ENCODE measurements at places on chromosomes 6 and 20.

DNA sequence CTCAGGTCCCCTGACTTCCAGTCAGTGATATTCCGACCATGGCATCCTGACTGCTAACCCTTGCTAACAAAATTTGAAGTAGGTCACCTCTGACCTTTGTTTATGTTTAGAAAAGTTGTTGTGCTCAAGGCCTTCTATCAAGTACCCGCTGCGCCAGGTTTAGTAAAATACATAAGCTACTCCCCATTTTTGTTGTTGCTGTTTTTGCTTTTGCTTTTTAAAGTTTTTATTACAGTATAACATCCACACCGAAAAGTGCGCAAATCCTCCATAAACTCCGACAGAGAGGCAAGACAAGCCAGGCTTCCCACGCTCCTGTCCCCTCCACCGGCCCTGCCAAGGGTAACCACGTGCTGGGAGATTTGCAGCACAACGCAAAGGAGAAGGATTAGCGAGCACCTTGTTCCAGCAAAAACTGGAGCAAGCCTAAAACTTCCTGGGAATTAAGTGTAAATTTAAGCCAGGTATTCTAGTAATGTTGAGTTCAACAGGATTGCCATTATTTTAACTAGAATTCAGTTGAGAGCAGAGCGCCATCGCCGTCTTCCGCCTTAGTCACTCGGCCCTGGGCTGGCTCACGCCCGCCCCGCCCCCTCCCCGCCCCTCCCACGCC, 17.8 kb upstream of the HMGN4 start:
- peak; percentile 51 for ATAC-seq
- no peaks in the 10 kb centered on the region for H3K36me3 ChIP-seq
- H3K4me3 ChIP-seq = peak overlapping the region; percentile 67

GRCh38 chr6:33161354-33162331, 30.6 kb downstream of the COL11A2 start:
- no peaks in the 10 kb centered on the region for H3K27me3 ChIP-seq
- H3K36me3 ChIP-seq = no peaks in the 10 kb centered on the region

GRCh38 chr6:157724138-157724820, 98.8 kb upstream of the SNX9 start:
- H3K27me3 ChIP-seq = no peaks in the 10 kb centered on the region
- no peak overlapping the region for H3K27ac ChIP-seq
- no peaks in the 10 kb centered on the region for H3K4me1 ChIP-seq
- ATAC-seq = no peak
- H3K36me3 ChIP-seq = no peaks in the 10 kb centered on the region

DNA sequence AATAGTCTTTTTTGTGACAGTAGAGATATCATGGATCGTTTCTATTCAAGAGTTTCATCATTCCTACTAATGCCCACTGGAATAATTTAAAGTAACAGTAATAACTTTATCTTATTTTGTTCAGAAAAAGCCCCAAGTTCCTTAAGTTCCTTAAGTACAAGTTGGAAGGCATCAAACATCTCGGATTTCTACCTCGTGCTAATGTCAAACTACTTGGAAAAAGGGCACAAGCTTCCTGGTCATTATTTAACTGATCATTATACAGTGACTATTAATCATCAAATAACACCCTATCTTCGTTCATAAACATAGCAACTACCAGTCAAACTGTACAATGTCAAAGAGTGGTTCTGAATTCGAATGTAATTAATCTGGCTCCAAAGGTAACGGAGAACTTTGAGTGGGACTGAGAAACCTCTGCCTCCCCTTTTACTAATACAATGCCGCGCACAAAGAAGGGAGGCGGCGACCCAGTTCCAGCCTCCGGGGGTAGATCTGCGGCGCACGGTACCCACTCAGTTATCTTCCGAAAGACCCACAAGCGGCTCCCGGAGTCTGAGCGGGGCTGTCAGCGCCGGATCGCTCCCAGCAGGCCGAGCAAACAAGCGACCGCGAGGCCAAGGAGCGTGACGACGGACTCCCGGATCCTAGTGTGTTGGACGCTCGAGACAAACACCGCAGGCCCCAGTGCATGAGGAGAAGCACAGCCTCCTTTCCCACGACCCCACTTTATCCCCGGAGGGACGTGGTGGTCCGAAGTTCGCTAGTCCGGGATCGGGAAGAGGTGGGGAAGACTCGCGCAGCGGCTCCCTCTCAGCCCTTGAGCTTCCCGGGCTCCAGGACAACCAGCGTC, 716 bp downstream of the SHPRH start:
- H3K4me1 ChIP-seq = peaks cover 18% of the 10 kb centered on the region
- peak overlapping the region; percentile 62 for H3K4me3 ChIP-seq
- peak; percentile 29 for ATAC-seq
- H3K27me3 ChIP-seq = no peaks in the 10 kb centered on the region
- no peaks in the 10 kb centered on the region for H3K36me3 ChIP-seq

GRCh38 chr6:33217246-33217645, 8.9 kb downstream of the RING1 start:
- H3K36me3 ChIP-seq = no peaks in the 10 kb centered on the region
- H3K4me3 ChIP-seq = no peak overlapping the region
- no peak overlapping the region for H3K27ac ChIP-seq
- no peak for ATAC-seq

GRCh38 chr6:170027647-170028043, 263.2 kb downstream of the DLL1 start:
- no peaks in the 10 kb centered on the region for H3K4me1 ChIP-seq
- H3K4me3 ChIP-seq = no peak overlapping the region
- no peak for ATAC-seq
- no peaks in the 10 kb centered on the region for H3K36me3 ChIP-seq
- peaks cover 13% of the 10 kb centered on the region for H3K27me3 ChIP-seq
- H3K27ac ChIP-seq = no peak overlapping the region

- H3K4me1 ChIP-seq = no peaks in the 10 kb centered on the region
- no peak overlapping the region for H3K27ac ChIP-seq
- ATAC-seq = no peak
- no peaks in the 10 kb centered on the region for H3K27me3 ChIP-seq
- no peaks in the 10 kb centered on the region for H3K36me3 ChIP-seq
Observed at GRCh38 chr6:45196121-45196520, 132.0 kb upstream of the RUNX2 start.

- no peaks in the 10 kb centered on the region for H3K4me1 ChIP-seq
- no peak overlapping the region for H3K27ac ChIP-seq
- H3K4me3 ChIP-seq = no peak overlapping the region
- H3K27me3 ChIP-seq = peaks cover 4% of the 10 kb centered on the region
- ATAC-seq = no peak
- no peaks in the 10 kb centered on the region for H3K36me3 ChIP-seq
Observed at GRCh38 chr6:25042536-25042935, 106.8 kb upstream of the RIPOR2 start.

GRCh38 chr20:32680544-32681174, 6.9 kb upstream of the C20orf203 start:
- H3K36me3 ChIP-seq = no peaks in the 10 kb centered on the region
- ATAC-seq = no peak
- no peak overlapping the region for H3K4me3 ChIP-seq

- no peaks in the 10 kb centered on the region for H3K36me3 ChIP-seq
- H3K27me3 ChIP-seq = no peaks in the 10 kb centered on the region
- ATAC-seq = no peak
- H3K4me1 ChIP-seq = peaks cover 73% of the 10 kb centered on the region
- H3K4me3 ChIP-seq = no peak overlapping the region
Observed at GRCh38 chr6:13446381-13446780, 41.0 kb downstream of the GFOD1 start.

GRCh38 chr6:122223251-122223650, 176.2 kb upstream of the HSF2 start:
- no peak overlapping the region for H3K27ac ChIP-seq
- H3K4me3 ChIP-seq = no peak overlapping the region
- H3K36me3 ChIP-seq = no peaks in the 10 kb centered on the region
- H3K27me3 ChIP-seq = no peaks in the 10 kb centered on the region

DNA sequence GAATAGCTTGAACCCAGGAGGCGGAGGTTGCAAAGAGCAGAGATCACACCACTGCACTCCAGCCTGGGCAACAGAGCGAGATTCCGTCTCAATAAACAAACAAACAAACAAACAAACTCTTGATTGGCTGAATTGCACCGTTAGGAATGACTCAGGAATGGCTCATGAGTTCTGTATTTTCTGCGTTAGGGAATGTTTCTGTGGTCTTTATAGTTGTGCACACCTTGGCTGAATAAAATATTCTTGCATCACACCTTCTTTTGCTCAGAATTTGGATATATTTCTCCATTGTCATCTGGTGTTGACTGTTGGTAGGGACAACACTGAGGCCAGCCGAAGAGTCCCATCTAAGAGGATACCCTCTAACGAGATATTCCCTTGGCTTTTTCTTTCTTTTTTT, 19.6 kb upstream of the PI16 start:
- H3K4me1 ChIP-seq = peaks cover 5% of the 10 kb centered on the region
- H3K27ac ChIP-seq = no peak overlapping the region
- no peaks in the 10 kb centered on the region for H3K27me3 ChIP-seq
- H3K4me3 ChIP-seq = no peak overlapping the region
- no peak for ATAC-seq
- H3K36me3 ChIP-seq = no peaks in the 10 kb centered on the region

GRCh38 chr20:46030284-46031013, 1.4 kb downstream of the SLC12A5 start:
- no peak for ATAC-seq
- H3K27ac ChIP-seq = no peak overlapping the region
- no peak overlapping the region for H3K4me3 ChIP-seq
- H3K36me3 ChIP-seq = no peaks in the 10 kb centered on the region
- no peaks in the 10 kb centered on the region for H3K4me1 ChIP-seq

GRCh38 chr6:19734519-19734918, 102.7 kb upstream of the ID4 start:
- no peaks in the 10 kb centered on the region for H3K27me3 ChIP-seq
- H3K4me3 ChIP-seq = no peak overlapping the region
- no peak overlapping the region for H3K27ac ChIP-seq
- H3K4me1 ChIP-seq = no peaks in the 10 kb centered on the region
- ATAC-seq = no peak
- H3K36me3 ChIP-seq = no peaks in the 10 kb centered on the region

GRCh38 chr6:3997177-3997770, 81.7 kb downstream of the FAM217A start:
- H3K27ac ChIP-seq = peak overlapping the region; percentile 34
- no peaks in the 10 kb centered on the region for H3K27me3 ChIP-seq
- peak; percentile 36 for ATAC-seq
- no peak overlapping the region for H3K4me3 ChIP-seq
- H3K36me3 ChIP-seq = no peaks in the 10 kb centered on the region

DNA sequence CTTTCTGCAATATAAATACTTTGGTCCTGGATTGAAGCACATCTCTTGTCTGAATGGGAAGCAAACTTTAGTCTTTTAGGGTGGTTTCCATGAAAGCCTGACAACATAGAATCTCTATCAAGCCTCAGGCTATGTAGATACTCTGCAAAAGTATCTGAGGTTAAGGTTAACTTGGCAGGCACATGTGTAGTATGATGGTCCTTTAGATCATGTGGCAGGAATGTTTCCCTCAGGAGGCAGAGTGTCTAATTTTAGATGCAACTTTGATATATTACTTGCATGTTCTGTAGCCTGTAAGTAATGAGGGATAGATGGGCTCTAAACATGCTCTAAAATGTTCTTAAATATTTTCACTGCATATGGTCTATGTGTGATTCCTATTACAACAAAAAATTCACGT, 8.2 kb downstream of the MYB start:
- H3K27ac ChIP-seq = no peak overlapping the region
- H3K27me3 ChIP-seq = peaks cover 64% of the 10 kb centered on the region
- H3K4me3 ChIP-seq = no peak overlapping the region
- H3K4me1 ChIP-seq = no peaks in the 10 kb centered on the region
- no peak for ATAC-seq

- H3K4me1 ChIP-seq = peaks cover 16% of the 10 kb centered on the region
- no peak overlapping the region for H3K4me3 ChIP-seq
- no peaks in the 10 kb centered on the region for H3K36me3 ChIP-seq
- no peak for ATAC-seq
- no peaks in the 10 kb centered on the region for H3K27me3 ChIP-seq
Observed at GRCh38 chr6:75424618-75425548, 68.7 kb downstream of the FILIP1 start.

DNA sequence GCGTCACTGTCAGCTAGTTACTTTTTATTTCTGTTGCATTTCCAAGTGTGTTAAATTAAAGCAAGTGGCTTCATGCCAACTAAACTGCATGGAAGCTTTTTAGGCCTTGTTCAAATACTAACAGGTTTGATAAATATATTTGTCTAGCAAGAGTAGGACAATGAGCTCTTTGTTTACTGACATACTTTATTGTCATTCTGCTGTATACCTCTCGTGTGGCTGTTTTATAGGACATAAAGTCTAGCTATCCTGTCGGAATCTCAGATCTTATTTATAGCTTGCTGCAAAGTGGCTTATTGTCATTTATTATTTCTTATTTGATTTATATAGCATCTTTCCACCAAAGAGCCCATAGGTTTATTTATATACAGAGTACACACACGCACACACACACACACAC, 711.1 kb downstream of the KIF16B start:
- H3K4me1 ChIP-seq = no peaks in the 10 kb centered on the region
- no peak for ATAC-seq
- H3K27ac ChIP-seq = no peak overlapping the region

DNA sequence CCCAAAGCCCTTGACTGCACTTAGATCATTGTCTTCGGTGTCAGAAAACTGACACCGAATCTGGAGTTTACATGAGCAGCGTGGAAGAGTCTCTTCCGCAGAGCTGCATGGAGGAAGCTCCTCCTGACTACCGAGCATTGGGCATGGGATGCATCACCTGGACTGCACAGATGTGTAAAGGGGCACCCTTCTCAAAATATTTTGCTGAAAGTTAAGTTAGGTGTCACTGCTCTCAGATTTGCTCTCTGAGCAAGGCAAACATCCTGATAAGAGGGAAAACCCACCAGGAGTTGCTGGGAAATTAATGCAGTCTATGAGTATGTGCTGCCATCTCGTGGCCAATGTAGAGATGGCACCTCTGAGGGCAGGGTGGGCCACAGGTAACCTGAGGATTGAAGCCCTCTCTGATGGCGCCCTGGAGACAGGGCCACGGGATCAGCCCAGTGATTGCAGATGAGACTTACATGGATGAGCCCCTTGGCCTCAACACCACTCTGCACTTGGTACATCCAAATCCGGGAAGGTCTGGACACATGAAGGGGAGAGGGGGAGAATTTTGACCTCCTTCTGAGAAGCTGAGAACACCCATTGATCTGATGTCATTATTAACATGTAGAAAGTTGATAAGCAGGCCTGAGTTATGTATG, 129.9 kb downstream of the LPA start:
- peak; percentile 74 for ATAC-seq
- H3K27ac ChIP-seq = no peak overlapping the region
- no peak overlapping the region for H3K4me3 ChIP-seq
- H3K27me3 ChIP-seq = no peaks in the 10 kb centered on the region

DNA sequence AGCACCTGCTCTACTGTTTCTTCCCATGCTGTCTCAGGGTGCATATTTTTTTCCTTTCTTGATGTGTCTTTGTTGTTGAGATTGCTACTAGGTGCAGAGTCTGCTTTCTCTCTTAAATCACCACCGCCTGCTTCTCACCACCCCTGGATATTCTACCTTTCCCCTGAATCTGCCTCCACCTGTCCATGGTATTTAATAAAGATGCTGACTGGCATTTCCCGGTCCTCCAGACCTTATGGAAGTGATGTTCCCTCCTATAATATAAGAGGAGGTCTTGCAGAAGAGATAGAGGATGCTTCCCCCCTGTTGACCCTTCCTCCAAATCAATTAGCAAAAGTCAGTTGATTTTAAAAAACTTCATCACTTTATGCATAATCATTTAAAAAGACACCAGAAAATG, 107.9 kb upstream of the IYD start:
- no peak overlapping the region for H3K27ac ChIP-seq
- peaks cover 1% of the 10 kb centered on the region for H3K27me3 ChIP-seq
- no peaks in the 10 kb centered on the region for H3K36me3 ChIP-seq
- no peak overlapping the region for H3K4me3 ChIP-seq
- no peaks in the 10 kb centered on the region for H3K4me1 ChIP-seq
- ATAC-seq = no peak

Measured in gastroesophageal sphincter (tissue), 4 donors.